NCI-H1930 (cell line): ENCODE measurements at places on chromosomes 13 and 19.
A peak's percentile ranks its signal among the peaks of the same experiment; 100 is the strongest.

- no peak for DNase-seq
These were observed 465.0 kb downstream of the DCT start for GRCh38 chr13:94014461-94014860.

DNA sequence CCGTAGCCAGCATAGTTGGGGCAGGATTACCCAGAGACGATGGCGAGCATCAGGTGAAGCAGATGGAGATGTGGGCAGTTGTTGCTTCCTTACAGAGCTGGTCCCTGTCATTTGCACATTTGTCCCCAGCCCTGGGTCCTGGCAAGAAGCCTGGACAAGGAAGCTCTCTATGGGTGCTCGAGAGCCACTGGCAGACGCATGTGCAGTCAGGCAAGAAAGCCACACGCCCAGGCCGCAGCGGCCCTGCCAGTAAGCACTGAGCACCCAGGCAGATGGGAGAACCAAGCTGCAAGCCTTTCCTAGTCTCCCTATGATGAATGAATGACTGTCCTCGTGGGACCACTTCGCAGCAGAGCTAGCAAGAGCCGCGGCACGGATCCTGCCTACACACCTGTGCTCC lies 182.8 kb downstream of the FOXO1 start:
- DNase-seq: no peak

GRCh38 chr13:95267662-95268342 lies 33.4 kb downstream of the ABCC4 start:
- DNase-seq: no peak

DNA sequence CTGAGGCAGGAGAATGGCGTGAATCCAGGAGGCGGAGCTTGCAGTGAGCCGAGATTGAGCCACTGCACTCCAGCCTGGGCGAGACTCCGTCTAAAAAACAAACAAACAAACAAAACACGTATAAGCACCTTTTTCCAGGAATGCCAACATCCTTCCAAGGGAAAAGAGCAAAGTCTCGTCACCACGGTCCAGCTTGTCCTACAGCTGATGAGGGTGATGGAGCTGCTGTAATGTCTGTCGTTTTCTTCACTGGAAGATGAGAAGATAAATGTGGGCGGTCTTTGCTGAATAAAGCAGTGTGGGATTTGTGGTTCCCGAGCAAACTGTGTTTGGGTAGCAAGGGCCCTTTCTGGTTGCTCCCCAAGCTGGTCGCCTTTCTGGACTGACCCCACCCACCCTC lies 166.6 kb downstream of the PTPRS start:
- DNase-seq: no peak

DNA sequence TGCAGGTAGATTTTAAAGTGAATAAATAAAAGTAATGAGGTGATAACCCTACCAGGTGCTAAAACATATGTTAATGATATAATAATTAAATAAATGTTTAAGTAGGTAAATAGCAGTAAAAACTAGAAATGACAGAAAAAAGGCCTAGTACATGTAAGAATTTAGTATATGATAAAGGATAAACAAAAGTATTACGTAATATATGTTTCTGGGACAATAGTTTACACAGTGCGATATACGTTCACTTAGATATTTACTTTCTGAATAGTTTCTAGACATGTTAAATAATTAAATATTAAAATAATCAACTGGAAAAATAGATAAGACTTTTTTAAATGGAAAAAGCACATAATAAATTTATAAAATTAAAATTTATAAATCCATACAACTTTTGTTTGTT lies 340.9 kb downstream of the LIG4 start:
- DNase-seq: no peak

- no peak for DNase-seq
These were observed 188.8 kb downstream of the TSHZ3 start for GRCh38 chr19:31160336-31160926.

DNA sequence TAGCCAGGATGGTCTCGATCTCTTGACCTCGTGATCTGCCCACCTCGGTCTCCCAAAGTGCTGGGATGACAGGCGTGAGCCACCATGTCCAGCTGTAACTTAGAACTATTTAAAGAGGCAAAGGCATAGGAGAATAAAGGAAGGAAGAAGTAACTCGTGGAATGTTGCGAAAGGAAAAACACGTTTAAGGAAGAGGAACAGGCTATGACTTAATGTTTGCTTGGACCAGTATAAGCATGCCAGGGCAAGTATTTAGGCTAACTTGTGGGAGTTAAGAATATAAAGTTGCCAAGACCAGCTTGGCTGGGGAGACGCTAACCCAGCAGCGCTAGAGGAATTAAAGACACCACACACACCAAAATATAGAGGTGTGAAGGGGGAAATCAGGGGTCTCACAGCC lies 33.5 kb downstream of the ZNF844 start:
- DNase-seq: no peak

GRCh38 chr13:80379245-80379644 lies 38.3 kb upstream of the SPRY2 start:
- DNase-seq: no peak

GRCh38 chr13:39552246-39552645 lies 50.7 kb downstream of the LHFPL6 start:
- peak; percentile 66 for DNase-seq

GRCh38 chr13:71624653-71625600 lies 242.1 kb downstream of the DACH1 start:
- no peak for DNase-seq

GRCh38 chr19:28641395-28641794 lies 571.6 kb downstream of the UQCRFS1 start:
- DNase-seq: no peak

DNA sequence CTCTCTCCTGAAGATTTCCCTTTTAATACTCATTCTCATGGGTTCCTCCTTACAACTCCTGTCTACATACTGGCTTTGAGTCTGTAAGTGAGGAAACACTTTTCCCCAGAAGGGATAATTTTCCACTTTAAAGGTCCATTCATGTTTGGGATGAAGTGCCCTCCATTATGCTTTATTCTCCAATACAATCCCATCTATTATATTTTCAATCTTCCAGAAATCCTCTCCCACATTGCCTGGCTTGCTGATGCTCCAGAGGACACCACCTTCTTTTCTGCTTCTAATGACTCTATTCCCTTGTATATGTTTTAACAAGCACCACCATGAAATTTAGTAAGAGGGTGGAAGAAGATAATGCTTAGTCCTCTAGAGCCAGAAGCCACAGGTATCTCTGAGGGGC lies 92.7 kb upstream of the NBEA start:
- no peak for DNase-seq

GRCh38 chr13:52104624-52105023 lies 24.2 kb downstream of the NEK5 start:
- DNase-seq: no peak
